ENCODE measurements at places on chromosomes 5 and 9. TPM values are rescaled to one million over a fixed set of nuclear protein-coding genes. Genes with fewer than 3 reads are reported as not detected.

DNA sequence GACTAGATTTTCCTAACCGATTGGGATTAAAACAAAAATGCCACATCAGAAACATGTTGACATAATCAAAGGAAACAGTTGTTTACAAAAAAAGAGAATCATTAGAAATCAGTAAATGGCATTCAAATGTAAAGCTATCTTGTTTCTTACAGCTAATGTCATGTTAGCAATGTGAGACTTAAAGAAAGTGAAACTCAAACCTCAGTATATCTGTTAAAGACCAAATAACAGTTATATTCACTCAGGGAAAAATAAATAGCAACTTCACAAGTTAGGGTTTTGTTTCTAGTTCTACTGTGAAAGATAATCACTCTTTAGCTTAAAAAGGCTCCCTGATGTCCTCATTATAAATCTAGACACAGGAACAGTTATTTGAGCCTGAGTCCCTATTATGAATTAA is 189.3 kb upstream of the EFNA5 start:
- H3K4me3 ChIP-seq = no peak overlapping the region
- H3K27me3 ChIP-seq = no peaks in the 10 kb centered on the region
- no peak for DNase-seq
- no peak overlapping the region for H3K27ac ChIP-seq
- H3K4me1 ChIP-seq = no peaks in the 10 kb centered on the region
- H3K36me3 ChIP-seq = peaks cover 4% of the 10 kb centered on the region

DNA sequence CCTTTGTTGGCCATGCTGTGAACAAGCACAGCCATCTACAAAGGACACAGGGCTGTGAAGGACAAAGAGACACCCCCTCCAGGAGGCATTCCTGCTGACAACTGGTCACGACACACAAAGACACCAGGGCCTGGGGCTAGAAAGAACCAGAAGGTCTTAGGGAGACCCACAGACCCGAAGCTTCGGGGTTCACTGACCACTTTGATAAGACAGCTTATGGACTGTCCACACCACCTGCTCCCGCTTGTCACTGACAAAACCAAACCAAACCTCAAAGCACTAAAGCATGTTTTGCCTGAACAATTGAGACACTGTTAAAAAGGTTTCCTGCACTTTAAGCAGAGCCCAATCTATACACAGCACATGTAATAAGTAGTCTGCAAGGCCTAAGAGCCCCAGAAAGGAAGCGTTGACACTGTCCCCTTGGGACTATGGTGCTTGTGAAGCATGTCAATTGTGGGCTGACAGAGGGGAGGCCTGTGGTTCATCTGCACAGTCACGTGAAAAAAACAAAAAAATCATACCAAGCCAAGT is 185.0 kb downstream of the GAPVD1 start:
- peaks cover 30% of the 10 kb centered on the region for H3K36me3 ChIP-seq
- no peak overlapping the region for H3K27ac ChIP-seq
- H3K27me3 ChIP-seq = no peaks in the 10 kb centered on the region
- H3K4me3 ChIP-seq = no peak overlapping the region
- H3K4me1 ChIP-seq = no peaks in the 10 kb centered on the region

DNA sequence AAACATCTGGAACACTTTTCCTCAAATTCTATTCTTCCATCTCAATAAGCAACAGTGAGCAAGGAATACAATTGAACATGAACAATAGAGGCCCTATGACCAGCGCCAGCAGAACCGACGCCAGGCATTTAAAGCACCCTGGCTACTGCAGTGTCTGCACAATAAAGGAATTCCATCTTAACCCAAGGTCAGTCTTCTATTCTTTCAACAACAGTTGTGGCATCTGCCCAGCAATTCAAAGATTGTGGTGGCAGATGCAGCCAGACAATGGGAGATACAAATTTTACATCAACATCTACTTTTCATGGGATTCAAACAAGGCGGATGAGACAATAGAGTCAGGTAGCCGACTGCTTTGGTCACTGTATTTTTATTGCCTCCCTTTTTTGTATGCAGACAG is 65.9 kb downstream of the ELL2 start:
- H3K4me3 ChIP-seq = no peak overlapping the region
- H3K27ac ChIP-seq = no peak overlapping the region
- no peaks in the 10 kb centered on the region for H3K4me1 ChIP-seq
- H3K27me3 ChIP-seq = no peaks in the 10 kb centered on the region
- DNase-seq = no peak
- H3K36me3 ChIP-seq = peaks cover 10% of the 10 kb centered on the region

- no peak overlapping the region for H3K27ac ChIP-seq
- H3K27me3 ChIP-seq = peaks cover 70% of the 10 kb centered on the region
- no peaks in the 10 kb centered on the region for H3K36me3 ChIP-seq
- no peaks in the 10 kb centered on the region for H3K4me1 ChIP-seq
These were observed 4.9 kb downstream of the RXFP3 start for GRCh38 chr5:33941090-33941489.

DNA sequence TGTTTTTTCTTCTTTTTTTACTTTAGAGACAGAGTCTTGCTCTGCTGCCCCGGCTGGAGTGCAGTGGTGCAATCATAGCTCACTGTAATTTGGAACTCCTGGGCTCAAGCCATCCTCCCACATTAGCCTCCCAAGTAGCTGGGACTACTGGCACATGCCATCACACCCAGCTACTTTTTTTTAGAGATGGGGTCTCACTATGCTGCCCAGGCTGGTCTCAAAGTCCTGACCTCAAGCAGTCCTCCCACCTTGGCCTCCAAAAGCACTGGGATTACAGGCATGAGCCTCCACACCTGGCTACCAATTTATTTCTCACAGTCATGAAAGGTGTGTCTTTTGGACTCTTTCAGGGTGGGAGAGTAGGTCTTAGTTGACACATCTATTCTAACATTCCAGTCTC is 83.0 kb upstream of the FAM120A start:
- no peak overlapping the region for H3K27ac ChIP-seq
- H3K36me3 ChIP-seq = no peaks in the 10 kb centered on the region
- no peak for DNase-seq
- H3K4me1 ChIP-seq = no peaks in the 10 kb centered on the region
- no peaks in the 10 kb centered on the region for H3K27me3 ChIP-seq
- H3K4me3 ChIP-seq = no peak overlapping the region

GRCh38 chr5:60026161-60026560 is 132.6 kb upstream of the PDE4D start:
- no peak overlapping the region for H3K27ac ChIP-seq
- DNase-seq = no peak
- H3K4me1 ChIP-seq = no peaks in the 10 kb centered on the region

GRCh38 chr5:135887881-135888614 is 7.6 kb downstream of the IL9 start:
- DNase-seq = no peak
- no peaks in the 10 kb centered on the region for H3K27me3 ChIP-seq
- H3K27ac ChIP-seq = no peak overlapping the region
- no peaks in the 10 kb centered on the region for H3K4me1 ChIP-seq
- H3K36me3 ChIP-seq = no peaks in the 10 kb centered on the region

The PGM5 gene
- 5.4 TPM for polyA plus RNA-seq

DNA sequence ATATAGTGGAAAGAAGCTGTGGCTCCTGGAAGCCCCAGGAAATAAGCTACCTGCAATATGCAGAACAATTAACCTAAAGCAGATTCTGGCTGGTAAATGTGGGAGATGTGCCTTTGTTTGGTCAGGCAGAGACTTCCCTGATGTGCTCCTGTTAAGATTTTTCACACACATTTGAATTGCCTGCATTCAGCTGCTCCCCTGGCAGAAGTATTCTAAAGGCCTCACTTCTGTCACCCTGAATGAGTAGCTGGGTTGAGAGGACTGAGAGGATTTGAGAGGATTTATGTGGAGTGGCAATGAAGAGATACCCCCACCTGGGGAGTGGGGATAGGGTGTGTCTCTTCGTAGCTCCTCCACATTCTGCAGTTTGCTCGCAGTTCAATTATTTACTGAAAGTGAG is 130.5 kb downstream of the ST8SIA4 start:
- H3K4me3 ChIP-seq = no peak overlapping the region
- DNase-seq = no peak

The NUP155 gene
- polyA plus RNA-seq = 1.9 TPM

The SLC9A3 gene
- 178 TPM for polyA plus RNA-seq

DNA sequence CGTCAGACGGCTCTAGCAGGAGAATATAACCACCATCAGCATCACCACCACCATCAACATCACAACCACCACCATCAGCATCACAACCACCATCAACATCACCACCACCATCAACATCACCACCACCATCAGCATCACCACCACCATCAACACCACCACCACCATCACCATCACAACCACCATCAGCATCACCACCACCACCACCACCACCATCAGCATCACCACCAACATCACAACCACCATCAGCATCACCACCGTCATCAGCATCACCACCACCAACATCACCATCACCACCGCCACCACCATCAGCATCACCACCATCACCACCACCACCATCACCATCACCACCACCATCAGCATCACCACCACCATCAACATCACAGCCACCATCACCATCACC is 210.7 kb downstream of the C9orf50 start:
- no peaks in the 10 kb centered on the region for H3K27me3 ChIP-seq
- no peak for DNase-seq
- H3K4me1 ChIP-seq = peaks cover 9% of the 10 kb centered on the region

- peaks cover 2% of the 10 kb centered on the region for H3K36me3 ChIP-seq
- DNase-seq = no peak
- H3K27me3 ChIP-seq = no peaks in the 10 kb centered on the region
- H3K4me3 ChIP-seq = no peak overlapping the region
- H3K27ac ChIP-seq = no peak overlapping the region
These were observed 96.6 kb downstream of the FNBP1 start for GRCh38 chr9:129946246-129946995.

DNA sequence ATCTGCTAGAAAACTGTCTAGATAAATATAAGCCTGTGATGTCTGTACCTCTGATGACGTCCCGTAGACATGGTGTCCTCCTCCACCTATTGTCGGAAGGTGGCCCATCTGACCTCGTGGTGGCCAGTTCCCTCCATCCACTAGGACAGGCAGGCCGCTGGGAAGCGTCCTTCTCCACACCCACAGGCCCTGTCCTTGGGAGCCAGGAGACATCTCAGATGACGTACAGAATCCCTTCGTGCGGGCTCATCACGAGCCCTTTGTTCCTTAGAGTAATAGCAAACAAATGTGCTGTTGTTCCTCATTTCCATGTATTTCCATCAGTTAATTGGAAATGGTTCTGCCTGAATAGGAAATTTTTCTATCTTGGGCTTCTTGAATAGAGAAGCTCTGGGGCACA is 38.3 kb upstream of the TENT4A start:
- H3K27ac ChIP-seq = no peak overlapping the region
- no peaks in the 10 kb centered on the region for H3K36me3 ChIP-seq
- no peaks in the 10 kb centered on the region for H3K27me3 ChIP-seq
- no peaks in the 10 kb centered on the region for H3K4me1 ChIP-seq
- DNase-seq = no peak

- H3K27me3 ChIP-seq = no peaks in the 10 kb centered on the region
- H3K4me3 ChIP-seq = no peak overlapping the region
- H3K4me1 ChIP-seq = peaks cover 9% of the 10 kb centered on the region
- no peak overlapping the region for H3K27ac ChIP-seq
- DNase-seq = no peak
These were observed 104.1 kb downstream of the ROR2 start for GRCh38 chr9:91845879-91846278.

- no peaks in the 10 kb centered on the region for H3K36me3 ChIP-seq
- H3K27ac ChIP-seq = no peak overlapping the region
- no peaks in the 10 kb centered on the region for H3K4me1 ChIP-seq
- H3K4me3 ChIP-seq = no peak overlapping the region
These were observed 12.8 kb upstream of the KCNV2 start for GRCh38 chr9:2704504-2704903.

The LCN15 gene
- 0.46 TPM for polyA plus RNA-seq

The ZDHHC12 gene
- polyA plus RNA-seq = 80.7 TPM

DNA sequence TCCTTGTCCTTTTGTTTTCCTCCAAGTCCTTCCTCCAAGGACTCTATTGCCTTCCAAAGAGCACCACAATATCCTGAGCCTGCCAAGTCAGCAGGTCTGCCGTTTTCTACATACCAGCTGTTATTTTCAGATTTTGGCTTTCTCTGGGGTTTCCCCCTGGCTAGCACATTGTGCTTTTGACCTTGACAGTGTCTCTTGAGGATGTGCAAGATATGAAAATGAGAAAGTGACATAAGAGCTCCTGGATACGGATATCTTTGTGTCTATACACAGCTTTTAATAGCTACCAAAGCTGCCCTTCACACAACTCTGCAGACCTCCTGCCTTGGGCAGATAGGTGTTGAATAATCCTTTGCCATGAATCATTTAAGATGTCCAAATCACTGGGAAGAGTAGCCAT is 67.0 kb downstream of the HAPLN1 start:
- H3K4me3 ChIP-seq = no peak overlapping the region
- DNase-seq = no peak
- no peaks in the 10 kb centered on the region for H3K36me3 ChIP-seq
- peaks cover 2% of the 10 kb centered on the region for H3K27me3 ChIP-seq
- H3K27ac ChIP-seq = no peak overlapping the region

The PRSS3 gene
- 147 TPM for polyA plus RNA-seq

The CD14 gene
- 30.3 TPM for polyA plus RNA-seq

DNA sequence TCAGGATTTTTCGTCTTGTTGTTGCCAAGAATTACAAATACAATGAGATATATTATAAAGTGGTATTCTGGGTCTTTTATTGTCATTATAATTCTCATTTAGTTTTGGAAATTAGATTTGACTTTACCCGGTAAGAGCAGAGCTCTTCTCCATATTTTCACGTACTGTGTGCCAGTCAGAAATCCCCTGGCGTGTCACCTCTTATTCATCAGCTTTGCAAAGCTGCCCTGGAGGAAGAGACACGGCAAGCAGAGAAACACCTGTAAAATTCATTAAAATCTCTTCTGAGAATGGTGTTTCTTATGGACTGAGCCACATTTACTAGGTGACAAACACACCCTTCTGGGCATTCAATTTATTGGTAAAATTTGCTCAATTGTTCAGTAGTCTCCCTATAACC is 440.4 kb downstream of the HINT1 start:
- H3K27me3 ChIP-seq = no peaks in the 10 kb centered on the region
- no peaks in the 10 kb centered on the region for H3K36me3 ChIP-seq
- no peak overlapping the region for H3K4me3 ChIP-seq
- DNase-seq = no peak
- no peaks in the 10 kb centered on the region for H3K4me1 ChIP-seq

- no peaks in the 10 kb centered on the region for H3K36me3 ChIP-seq
- H3K4me3 ChIP-seq = no peak overlapping the region
- no peak for DNase-seq
- H3K4me1 ChIP-seq = no peaks in the 10 kb centered on the region
- no peak overlapping the region for H3K27ac ChIP-seq
These were observed 975 bp upstream of the HAVCR1 start for GRCh38 chr5:157059891-157060290.

DNA sequence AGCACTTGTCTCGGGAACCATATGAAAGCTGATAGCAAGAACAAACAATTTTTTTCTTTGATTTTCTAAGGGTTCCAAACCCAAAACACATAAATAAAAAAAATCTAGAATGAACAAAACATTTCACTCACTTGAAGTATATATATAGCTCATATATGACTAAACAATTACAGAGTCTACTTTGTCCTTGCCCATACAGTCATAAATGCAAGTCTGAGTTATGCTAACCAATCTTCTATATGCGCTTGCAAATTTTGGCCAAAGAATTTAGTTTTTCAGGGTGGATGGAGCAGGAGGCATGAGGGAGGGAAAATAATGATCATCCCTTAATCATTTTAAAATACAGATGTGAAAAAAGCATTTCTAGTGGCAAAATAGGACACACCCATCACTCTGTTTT is 370.1 kb downstream of the BNC2 start:
- H3K27me3 ChIP-seq = no peaks in the 10 kb centered on the region
- no peak overlapping the region for H3K27ac ChIP-seq
- DNase-seq = no peak
- no peaks in the 10 kb centered on the region for H3K36me3 ChIP-seq
- no peaks in the 10 kb centered on the region for H3K4me1 ChIP-seq

- DNase-seq = no peak
- no peaks in the 10 kb centered on the region for H3K27me3 ChIP-seq
- H3K27ac ChIP-seq = no peak overlapping the region
These were observed 388.5 kb downstream of the PSAT1 start for GRCh38 chr9:78685471-78685870.

The TMEM174 gene
- polyA plus RNA-seq = not detected
